ENCODE measurements at places on chromosomes 11 and 22.
A peak's percentile ranks its signal among the peaks of the same experiment; 100 is the strongest.

GRCh38 chr11:61539006-61539405 lies 30.5 kb downstream of the LRRC10B start:
- DNase-seq: no peak

GRCh38 chr11:128868841-128869671 lies 2.0 kb upstream of the KCNJ1 start:
- no peak for DNase-seq

- no peak for DNase-seq
Observed at GRCh38 chr11:104819107-104819506, 79.2 kb downstream of the CASP12 start.

GRCh38 chr11:116454020-116454645 lies 318.7 kb downstream of the BUD13 start:
- DNase-seq: peak; percentile 1

- no peak for DNase-seq
Observed at GRCh38 chr11:90100431-90100830, 14.7 kb downstream of the UBTFL1 start.

GRCh38 chr11:33936725-33937604 lies 45.1 kb upstream of the LMO2 start:
- DNase-seq: no peak

DNA sequence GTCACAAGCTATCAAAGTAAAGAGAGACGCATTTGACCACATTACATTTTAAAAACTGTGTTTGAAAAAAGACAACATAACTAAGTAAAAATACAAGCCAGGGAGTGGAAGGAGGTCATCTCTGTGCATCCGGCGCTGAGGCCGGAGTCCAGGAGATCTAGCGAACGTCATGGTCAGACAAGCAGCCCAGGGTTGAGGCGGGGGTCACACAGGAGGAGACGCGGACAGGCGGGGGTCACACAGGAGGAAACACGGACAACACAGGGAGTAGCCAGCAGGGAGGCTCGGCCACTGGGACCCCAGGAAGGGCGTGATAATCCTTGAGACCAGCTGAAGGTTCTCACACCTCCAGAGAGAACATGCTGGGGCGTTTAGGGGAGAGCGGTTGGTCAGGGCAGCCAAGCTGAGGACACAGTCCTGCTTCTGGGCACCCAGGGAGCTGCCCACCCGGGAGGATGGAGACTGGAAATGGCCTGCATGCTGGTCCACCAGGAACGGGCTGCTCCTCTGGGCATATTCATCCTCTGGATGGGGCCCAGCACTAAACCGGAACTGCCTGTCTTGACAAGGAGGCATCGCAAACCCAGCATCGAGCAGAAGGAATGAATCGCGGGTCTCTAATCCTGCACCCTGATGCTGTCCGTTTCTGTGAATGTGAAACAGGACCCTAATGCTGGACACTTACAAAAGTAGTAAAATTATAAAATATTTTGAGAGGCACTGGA lies 40.9 kb upstream of the MUC5AC start:
- DNase-seq: no peak

GRCh38 chr22:20569059-20570058 lies 61.9 kb downstream of the MED15 start:
- DNase-seq: peak; percentile 54

DNA sequence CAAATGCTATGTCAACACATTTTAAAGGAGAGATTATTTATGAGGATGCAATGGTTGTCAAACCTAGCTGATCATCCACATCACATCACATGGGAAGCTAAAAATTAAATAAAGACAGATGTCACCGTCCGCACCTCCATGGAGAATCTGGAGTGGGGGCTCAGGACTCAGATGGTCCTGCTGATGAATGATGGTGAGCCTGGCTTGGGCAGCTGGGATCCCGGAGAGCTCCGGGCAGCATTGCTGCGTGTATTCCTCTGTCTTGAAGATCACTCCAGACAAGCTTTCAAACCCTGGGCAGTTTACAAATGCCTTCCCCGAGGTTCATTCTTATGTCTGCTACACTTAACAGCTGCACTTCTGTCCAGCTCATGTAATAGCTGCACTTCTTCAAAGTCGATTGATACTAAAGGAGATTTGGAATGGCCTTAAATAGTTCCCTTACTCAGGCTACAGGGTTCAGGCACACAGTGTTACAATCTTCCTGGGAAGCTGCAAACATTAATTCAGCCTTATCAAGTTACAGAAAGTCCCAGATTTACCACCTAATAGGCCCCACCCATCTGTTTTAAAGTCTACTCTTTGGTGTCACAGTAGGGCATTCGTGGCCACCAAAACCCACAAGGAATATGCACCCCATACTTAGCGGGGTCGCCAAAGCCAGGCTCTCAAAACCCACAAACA lies 34.7 kb upstream of the CSNK2A3 start:
- no peak for DNase-seq

DNA sequence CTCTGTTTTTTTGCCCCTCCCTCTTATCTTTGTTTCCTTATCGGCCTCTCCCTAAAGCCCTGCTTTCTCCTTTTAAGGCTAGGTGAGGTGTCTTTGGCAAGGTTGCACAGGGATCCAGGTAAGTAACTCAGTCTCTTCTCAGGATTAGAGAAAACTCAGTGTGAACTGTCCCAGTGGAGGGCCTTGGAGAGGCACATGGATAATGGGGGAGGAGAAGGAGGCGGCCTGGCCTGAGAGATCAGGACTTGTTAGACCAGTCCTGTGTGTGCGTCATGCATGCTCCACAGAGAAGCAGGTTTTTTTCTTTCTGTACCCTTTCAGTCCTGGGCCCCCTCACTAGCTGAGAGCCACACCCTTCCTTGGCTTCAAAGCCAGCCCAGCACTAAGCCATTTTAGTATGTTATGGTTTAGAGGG lies 19.9 kb downstream of the CTNND1 start:
- DNase-seq: no peak

- no peak for DNase-seq
Observed at GRCh38 chr11:45761659-45762058, 43.3 kb upstream of the SLC35C1 start.

DNA sequence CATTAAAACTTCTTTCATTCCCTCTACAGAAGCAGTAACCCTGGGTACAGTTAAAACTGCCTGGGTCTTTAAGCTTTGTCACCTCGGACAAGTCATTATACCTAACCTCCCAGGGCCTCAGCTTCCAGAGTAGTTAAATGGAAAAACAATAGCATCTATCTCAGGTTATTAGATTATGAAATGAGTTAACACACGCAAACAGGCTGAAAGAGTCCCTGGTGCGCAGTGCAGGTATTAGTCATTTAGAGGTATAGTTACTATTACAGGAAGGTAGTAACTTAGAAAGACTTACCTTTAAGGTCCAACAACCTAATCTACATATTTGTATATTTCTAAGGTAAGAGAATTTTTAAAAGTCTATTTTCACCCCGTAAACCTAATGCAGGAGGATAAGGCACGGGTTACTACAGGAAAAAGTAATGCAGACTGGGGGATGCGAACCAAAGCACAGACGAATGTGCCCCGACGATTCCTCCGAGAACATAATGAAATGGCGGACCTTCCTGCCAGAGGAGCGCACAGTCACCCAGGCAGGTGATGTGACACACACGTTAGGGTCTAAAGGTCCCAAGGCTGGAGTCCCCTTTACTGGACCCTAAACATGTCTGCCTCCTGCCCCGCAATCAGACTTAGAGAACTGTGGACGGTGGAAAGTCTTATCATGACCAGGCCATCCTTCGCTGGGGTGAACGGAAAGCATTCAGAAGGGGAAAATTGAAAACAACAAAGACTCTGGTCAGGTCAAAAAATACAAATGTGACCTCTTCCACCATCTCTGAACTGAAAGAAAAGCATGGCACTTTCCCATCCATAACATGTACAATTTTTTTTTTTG lies 1.3 kb downstream of the NAP1L4 start:
- DNase-seq: no peak

DNA sequence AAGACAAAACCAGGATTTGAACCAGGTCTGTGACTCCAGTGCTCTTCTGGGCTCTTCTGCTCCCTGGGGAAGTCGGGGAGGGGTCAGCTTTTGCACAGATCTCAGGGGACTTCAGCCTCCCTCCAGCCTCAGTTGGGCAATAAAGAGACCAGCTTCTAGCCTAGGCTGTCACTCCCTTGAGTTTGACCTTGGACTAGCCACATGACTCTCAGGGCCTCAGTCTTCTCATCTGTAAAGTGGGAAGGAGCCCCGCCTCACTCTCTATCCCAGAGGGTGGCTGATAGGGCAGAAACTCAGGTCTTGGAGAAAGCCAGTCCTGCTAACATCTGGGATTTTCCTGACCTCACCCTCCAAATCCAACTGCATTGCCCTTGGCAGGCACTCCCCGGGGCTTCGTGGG lies 38.7 kb downstream of the ELFN2 start:
- no peak for DNase-seq

DNA sequence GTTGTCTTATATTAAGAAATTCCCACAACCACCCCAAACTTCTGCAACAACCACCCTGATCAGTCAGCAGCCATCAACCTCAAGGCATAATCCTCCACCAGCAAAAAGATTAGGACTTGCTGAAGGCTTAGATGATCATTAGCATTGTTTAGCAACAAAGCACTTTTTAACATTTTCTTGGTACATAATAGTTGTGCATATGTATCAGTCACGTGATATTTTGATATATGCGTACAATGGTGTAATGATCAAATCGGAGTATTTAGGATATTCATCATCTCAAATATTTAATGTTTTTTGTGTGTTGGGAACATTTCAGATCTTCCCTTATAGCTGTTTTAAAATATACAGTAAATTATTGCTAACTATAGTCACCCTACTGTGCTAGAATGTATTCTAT lies 73.5 kb upstream of the API5 start:
- DNase-seq: no peak

GRCh38 chr11:18548001-18548400 lies 21.3 kb upstream of the TSG101 start:
- no peak for DNase-seq

GRCh38 chr11:125343086-125343717 lies 152.9 kb downstream of the FEZ1 start:
- DNase-seq: no peak

DNA sequence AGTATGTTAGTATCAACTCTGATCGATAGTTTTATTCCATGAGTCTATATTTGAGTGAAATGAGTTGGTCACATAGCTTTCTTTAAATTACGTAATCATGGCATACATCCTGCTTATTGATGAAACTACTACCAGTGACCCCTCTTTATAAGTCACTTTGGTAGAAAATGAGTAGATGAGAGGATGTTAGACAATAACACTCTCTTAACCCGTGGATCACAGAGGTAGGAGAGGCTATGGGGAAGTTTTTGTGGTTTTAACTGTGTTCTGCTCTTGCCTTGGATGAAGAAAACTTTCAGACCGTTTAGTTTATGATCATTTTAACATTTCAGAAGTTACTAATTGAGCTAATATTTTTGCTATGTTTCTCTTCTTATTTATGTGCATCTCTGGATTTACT lies 34.0 kb downstream of the TBCEL start:
- no peak for DNase-seq

GRCh38 chr11:9008011-9008550 lies 4.3 kb upstream of the NRIP3 start:
- no peak for DNase-seq

DNA sequence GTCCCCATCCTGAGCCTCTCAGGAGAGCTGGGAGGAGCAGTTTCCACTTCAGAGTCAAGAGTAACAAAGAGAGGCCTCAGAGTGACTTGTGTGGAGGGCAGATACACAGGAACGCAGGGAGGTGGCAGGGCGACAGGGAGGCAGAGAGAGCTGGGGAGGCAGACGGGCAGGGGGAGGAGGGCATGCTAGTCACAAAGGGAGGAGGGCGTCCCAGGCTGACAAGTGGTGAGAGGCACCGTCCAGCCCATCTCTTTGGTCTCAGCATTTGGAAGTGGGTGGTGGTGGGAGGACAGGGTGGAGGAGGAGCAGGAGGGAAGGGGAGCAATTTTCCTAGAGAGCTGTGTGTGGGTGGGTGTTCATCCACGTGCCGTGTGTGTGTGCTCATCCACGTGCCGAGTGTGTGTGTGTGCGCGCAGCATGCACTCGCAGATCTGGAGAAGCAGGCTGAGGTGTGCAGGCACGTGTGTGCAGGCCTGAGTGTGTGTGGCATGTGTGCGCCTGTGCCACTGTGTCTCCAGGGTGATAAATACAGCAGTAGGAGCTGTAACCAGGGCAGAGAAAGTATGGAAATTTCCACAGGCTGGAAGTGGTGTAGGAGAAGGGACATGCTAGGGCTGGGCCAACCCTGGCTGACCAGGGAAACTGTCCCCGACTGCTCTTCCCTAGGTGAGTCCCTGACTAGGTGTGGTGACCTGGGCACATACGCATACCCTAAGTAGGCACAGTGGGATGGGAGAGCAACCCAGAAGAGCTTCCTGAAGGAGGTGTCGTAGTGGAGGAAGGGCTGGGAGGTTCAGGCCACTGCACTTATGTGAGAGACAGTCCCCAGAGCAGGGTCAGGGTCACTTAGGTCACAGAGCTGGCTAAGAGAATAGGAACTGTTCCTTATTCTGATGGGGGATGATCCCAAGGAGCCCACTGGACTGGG lies 7.3 kb upstream of the PDE2A start:
- DNase-seq: no peak

Measured in SW 1271 (cell line).